ENCODE measurements at places on chromosomes 12 and 14.

GRCh38 chr12:106682594-106683234, 91.8 kb upstream of the RIC8B start:
- DNase-seq, result peak; percentile 28

DNA sequence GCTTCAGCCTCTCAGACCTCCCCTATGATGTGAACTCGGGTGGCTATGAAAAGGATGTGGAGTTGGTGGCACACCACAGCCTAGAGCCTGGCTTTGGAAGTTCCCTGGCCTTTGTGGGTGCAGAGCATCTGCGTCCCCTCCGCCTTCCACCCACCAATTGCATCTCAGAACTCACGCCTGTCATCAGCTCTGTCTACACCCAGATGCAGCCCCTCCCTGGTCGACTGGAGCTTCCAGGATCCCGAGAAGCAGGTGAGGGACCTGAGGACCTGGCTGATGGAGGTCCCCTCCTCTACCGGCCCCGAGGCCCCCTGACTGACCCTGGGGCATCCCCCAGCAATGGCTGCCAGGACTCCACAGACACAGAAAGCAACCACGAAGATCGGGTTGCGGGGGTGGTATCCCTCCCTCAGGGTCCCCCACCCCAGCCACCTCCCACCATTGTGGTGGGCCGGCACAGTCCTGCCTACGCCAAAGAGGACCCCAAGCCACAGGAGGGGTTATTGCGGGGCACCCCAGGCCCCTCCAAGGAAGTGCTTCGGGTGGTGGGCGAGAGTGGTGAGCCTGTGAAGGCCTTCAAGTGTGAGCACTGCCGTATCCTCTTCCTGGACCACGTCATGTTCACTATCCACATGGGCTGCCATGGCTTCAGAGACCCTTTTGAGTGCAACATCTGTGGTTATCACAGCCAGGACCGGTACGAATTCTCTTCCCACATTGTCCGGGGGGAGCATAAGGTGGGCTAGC, 7.0 kb upstream of the RPS26 start:
- DNase-seq, result no peak

DNA sequence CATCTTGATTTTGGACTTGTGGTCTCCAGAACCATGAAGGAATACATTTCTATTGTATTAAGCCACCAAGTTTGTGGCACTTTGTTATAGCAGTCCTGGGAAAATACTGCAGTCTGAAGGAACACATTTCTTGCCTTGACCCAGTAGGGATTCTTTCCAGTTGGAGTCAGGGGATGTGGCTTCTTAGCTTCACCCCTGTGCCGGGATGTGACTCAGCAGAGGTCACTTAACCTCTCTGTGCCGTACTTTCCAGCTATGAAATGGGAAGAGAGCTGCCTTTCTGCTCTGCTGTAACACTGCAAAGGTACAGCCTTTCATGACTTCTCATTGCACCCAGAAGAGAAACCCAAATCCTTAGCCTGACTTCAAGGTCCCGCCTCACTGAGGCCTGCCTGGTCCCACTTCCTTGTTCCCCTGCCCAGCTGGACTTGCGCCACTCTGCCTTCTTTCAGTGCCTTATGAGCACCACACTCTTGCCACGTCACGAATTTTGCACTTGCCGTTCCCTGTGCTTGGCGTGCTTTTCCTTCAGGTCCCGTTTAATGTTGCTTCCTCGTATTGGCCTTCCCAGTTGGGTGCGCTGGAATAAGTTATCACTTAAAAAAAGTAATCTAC, 24.2 kb downstream of the CHST11 start:
- no peak for DNase-seq

DNA sequence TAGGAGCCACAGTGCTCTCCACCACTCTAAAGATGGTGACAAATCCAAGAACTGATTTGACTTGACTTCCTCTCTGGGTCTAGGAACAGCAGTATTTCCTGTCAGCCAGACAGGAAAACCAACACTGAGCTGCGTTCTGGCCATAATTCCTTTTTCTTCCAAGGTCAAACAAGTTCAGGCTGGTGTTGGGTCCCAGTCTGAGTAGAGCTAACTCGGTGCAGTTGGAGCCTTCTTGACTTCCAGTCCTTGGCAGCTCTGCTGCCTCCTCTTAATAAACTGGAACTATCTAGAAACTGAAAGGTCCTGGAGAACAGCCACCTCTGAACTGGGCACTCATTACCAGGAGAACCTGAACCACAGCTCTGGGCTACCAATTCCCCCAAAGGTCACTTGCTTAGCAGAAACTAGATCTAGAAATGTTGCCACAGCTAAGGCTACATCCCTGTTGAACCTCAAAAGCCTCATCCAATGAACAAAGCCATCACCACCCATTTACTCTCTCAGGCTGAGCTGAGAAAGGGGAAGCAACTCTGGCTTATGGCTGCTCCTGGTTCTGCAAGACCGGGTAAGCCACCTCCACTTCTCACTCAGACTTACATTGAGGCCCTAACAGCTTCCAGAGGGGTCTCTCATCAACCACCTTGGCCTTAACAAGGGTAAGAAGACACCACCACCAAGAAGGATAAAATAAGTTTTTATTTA, 27.7 kb downstream of the MAX start:
- peak; percentile 3 for DNase-seq

- DNase-seq, result no peak
Observed at GRCh38 chr14:63413009-63413408, 94.3 kb upstream of the GPHB5 start.

DNA sequence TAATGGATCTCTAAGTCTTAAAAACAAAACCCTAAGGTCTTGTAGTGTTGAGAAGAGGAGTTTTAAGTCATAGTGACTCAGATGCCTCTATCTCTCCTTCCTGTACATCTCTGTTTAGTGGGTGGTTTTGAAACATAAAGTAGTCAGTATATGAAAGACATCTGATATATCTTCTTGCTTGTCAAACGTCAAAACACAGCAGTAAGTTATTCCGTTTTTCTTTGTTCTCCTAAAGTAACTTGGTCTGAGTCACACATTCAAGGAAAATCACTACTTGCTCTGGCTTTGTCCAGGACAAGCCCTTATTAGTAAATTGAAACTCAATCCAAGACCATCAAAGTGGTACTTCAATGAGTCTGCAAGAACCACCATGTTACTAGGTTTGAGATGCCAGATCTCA, 1172.5 kb downstream of the BCL11B start:
- DNase-seq, result no peak

DNA sequence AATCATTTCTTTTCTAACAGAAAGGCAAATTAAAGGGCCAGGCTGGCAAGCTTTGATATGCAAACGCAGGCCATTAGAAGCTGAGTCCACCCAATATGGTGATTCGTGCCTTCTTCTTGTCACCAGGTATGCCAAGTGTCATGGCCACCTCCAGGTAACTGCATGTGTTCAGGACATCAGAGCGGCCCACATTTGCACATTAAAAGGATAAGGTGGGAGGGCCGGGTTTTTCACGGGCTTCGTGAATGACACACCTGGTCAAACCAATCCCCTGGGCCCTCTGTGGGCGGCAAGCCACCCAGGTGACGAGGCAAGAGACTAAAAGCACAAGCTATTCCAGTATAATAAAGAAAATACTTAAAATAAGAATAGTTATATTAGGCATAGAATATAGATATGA, 75.9 kb upstream of the TSPAN11 start:
- DNase-seq, result no peak

DNA sequence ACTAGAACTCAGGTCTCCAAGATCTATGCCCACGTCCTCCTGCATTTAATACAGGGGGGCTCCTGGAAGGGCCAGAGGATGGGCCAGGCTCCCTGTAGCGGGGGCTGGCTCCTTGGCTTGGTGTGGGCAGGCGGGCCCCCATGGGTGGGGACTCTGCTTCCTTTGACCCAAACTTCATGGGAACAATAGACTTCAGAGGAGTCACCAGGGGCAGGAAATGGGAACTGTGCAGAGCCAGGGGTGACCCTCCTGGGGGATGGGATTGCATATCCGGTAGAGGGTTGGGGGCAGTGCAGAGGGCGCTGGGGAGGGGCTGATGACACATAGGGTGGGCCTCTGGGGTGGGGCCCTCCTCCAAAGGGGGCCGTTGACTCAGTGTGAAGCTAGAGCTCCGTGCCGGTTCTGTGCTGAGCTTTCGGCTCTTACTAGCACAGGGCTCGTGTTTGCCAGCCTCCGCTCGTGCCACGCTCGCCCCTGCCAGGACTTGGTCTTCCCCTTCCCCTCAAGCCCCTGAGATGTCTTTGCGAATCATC, 4.6 kb downstream of the TEAD4 start:
- no peak for DNase-seq

GRCh38 chr12:11666131-11667050, 16.9 kb downstream of the ETV6 start:
- no peak for DNase-seq

GRCh38 chr12:4265280-4265679, 8.3 kb upstream of the CCND2 start:
- DNase-seq, result no peak

GRCh38 chr14:45120096-45120495, 14.2 kb downstream of the FKBP3 start:
- DNase-seq, result no peak

DNA sequence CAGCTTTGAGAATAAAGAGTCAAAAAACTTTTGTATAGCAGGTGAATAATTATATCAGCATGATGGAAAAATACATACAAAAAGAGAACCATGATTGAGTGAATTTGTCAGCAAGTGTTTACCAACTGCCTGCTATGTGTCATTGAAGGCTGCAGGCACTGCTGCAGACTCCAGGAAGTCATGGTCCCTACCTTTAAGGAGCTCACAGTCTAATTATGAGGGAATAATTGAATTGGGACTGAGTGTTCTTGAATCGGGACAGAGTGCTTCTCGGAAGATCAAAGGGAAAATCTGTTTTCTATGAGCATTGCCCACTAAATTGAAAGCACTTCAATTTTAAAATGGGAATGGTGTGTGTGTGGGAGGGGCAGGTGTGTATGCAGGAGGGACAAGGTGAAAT, 9.5 kb downstream of the OR10AD1 start:
- no peak for DNase-seq

DNA sequence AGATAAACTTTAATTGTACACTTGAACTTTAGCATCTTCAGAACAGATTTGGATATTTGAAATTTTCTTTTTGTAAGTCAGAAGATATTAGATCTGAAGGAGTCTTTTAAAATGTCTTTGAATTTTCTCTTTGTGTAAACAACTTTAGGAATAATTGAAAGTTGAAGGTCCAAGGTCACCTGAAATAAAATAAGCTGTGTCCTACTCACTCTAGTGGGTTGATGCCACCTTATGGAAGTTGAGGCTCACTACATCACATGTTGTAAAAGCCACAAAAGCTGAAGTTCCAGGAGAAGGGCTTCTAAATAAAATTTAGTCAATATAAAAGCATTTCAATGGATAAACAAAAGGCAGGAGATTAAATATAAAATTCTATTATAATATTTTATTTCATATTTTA, 122.0 kb upstream of the ATXN7L3B start:
- DNase-seq, result peak; percentile 53

DNA sequence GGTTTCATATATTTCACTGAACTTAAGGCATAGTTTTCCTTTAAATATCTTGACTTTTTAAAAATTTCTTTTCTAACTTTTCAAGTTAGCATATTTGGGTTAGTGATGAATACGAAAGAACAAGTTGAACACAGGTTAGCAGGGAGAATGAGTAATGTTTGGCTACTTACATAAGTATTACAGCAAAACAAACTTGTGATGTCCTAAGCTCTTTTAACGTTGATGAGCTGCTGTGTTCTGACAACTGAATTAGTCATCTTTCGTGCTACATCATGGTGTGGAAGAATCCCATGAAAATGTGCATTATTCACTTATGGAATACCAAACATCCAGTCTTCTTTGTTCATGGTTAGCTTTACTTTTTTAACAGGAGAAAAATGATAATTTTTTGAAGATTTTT, 36.3 kb upstream of the PDZRN4 start:
- no peak for DNase-seq

- no peak for DNase-seq
Observed at GRCh38 chr14:36356862-36357261, 36.4 kb upstream of the MBIP start.

GRCh38 chr14:66117600-66117999, 368.6 kb upstream of the CCDC196 start:
- DNase-seq, result no peak

DNA sequence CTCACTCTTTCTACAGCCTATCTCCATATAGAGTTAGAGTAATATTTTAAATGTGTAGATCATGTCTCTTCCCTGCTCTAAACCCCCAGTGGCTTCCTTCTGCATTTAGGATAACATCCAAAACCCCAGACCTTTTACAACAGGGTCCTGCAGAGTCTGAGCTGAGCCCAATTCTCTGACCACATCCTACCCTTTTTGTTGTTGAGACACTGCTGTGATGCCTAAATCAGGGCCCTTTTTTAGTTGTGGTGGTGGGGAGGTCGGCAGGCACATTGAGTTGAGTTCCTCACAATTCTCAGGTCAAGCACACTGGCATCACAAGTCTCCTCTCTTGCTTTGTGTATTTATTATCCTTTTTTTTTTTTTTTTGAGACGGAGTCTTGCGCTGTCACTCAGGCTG, 1.8 kb upstream of the DDX47 start:
- no peak for DNase-seq

- no peak for DNase-seq
Observed at GRCh38 chr12:92049403-92049802, 96.2 kb downstream of the BTG1 start.

DNA sequence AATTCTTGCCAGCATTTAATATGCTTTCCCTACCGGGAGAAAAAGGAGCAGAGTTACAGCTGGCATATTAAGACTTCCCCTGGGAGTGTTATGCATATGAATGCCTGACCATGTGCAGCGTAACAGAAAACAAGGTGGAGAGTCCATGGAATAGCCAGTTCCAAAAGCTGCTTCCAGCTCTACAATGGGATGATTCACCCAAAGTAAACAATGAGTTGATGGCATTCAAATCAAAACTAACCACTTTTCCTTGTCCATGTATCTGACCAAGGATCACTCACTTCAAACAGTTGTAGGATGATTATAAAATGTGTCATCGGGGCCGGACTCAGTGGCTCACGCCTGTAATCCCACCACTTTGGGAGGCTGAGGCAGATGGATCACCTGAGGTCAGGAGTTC, 48.1 kb upstream of the BICDL1 start:
- no peak for DNase-seq

- DNase-seq, result no peak
Observed at GRCh38 chr12:101927036-101927435, 49.7 kb downstream of the DRAM1 start.

GRCh38 chr14:60655119-60655897, 6.0 kb upstream of the SIX1 start:
- DNase-seq, result no peak

GRCh38 chr12:126400831-126401230, 1335.6 kb downstream of the AACS start:
- DNase-seq, result no peak

DNA sequence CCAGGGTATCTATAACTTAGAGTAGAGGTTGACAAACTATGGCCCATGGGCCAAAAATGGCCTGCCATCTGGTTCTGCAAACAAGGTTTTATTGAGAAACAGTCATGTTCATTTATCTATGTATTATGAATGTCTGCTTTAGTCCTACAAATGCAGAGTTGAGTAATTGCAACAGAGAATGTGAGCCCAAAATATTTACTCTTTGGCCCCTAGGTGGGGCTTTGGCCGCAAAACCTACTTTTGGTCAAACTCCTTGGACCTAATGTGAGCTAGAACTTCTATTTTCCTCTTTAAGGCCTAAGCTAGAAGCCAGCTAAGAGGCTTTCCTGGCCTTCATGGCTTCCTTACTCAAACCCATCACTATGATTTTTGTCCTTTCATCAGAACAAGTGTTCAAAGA, 379.1 kb downstream of the NELL2 start:
- DNase-seq, result peak; percentile 48
